ENCODE measurements at places on chromosomes 5 and 9. TPM values are rescaled to one million over a fixed set of nuclear protein-coding genes. Genes with fewer than 3 reads are reported as not detected.
A peak's percentile ranks its signal among the peaks of the same experiment; 100 is the strongest.

- H3K36me3 ChIP-seq, result peaks cover 54% of the 10 kb centered on the region
- no peak overlapping the region for H3K4me3 ChIP-seq
- H3K4me1 ChIP-seq, result peaks cover 23% of the 10 kb centered on the region
- H3K27ac ChIP-seq, result no peak overlapping the region
- no peak for ATAC-seq
Measured at GRCh38 chr5:67047160-67047559, 149.4 kb downstream of the CD180 start.

APBA1 gene
- total RNA-seq, result 3.8 TPM

FGD3 gene
- total RNA-seq, result 80.2 TPM

DNA sequence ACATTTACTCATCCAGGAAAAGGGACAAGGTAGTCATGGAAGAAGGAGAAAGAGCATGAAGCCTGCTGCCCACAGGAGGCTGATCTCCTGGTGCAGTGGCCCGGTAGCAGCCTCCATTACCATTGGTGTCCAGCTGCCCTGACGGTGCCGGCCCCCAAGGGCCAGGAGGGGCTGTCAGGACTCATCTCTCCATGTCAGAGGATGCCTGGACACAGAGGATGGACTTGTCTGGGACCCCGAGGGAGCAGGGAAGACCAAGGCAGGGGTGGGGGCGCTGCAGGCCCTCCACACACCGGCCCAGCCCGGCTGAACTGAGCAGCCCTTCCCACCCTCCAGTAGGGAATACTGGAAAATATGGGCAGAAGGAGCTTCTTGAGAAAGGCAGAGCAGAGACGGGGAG is 52.2 kb downstream of the IRX2 start:
- no peak overlapping the region for H3K4me3 ChIP-seq
- H3K27ac ChIP-seq, result no peak overlapping the region
- H3K36me3 ChIP-seq, result no peaks in the 10 kb centered on the region
- H3K4me1 ChIP-seq, result no peaks in the 10 kb centered on the region
- ATAC-seq, result no peak

GRCh38 chr5:75961818-75962217 is 121.4 kb upstream of the SV2C start:
- ATAC-seq, result no peak
- H3K4me1 ChIP-seq, result no peaks in the 10 kb centered on the region
- H3K27ac ChIP-seq, result no peak overlapping the region
- no peaks in the 10 kb centered on the region for H3K36me3 ChIP-seq
- H3K4me3 ChIP-seq, result no peak overlapping the region

GRCh38 chr9:125522328-125522725 is 184.7 kb downstream of the MAPKAP1 start:
- peaks cover 38% of the 10 kb centered on the region for H3K4me1 ChIP-seq
- ATAC-seq, result peak; percentile 16
- H3K4me3 ChIP-seq, result peak overlapping the region; percentile 69
- peak overlapping the region; percentile 85 for H3K27ac ChIP-seq
- no peaks in the 10 kb centered on the region for H3K27me3 ChIP-seq
- H3K36me3 ChIP-seq, result peaks cover 1% of the 10 kb centered on the region

Data from activated T-helper 17 cell treated with anti-CD3 and anti-CD28 coated beads, Interleukin-2, amount 50 U/mL, for 72 hours (primary cell).